Ovary (tissue), 10 donors: ENCODE measurements at places on chromosomes 11 and 22. TPM values are rescaled to one million over a fixed set of nuclear protein-coding genes. Genes with fewer than 3 reads are reported as not detected.

SMIM35 gene
- total RNA-seq: not detected

UPK2 gene
- total RNA-seq: not detected

TMPRSS5 gene
- total RNA-seq: 0.66 TPM

C1QTNF5 gene
- total RNA-seq: 20.1 TPM

DNA sequence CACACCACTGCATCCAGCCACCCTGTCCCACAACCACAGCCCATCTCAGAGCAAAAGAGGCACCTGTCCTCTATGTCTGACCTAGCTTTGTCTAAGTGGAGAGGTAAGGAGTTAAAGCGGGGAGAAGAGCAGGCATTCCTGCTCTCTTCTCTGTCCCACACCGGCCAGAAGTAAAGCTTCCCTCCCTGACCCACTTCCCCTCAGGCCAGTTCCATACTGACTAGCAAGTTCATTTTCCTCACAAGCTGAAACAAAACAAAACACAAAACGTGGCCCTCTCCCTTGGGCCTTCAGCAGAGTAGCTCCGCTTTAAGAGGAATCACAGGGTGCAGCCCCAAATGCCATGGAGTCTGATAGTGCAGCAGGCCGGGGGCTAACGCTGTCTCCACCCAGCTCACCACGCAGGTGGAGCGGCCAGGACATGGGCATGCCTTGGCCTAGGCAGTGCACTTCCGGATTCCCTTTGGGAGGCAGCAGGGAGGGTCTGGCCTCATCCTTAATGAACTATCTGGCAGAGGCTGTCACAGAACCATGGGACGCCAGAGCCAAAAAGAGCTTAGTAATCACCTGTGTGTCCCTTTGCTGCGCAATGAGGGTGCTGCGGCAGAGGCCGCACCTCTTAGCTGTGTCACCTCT, 34.0 kb downstream of the FLI1 start:
- H3K36me3 ChIP-seq: no peaks in the 10 kb centered on the region
- no peaks in the 10 kb centered on the region for H3K4me1 ChIP-seq
- no peaks in the 10 kb centered on the region for H3K27me3 ChIP-seq
- H3K4me3 ChIP-seq: no peak overlapping the region
- H3K27ac ChIP-seq: no peak overlapping the region
- no peak for DNase-seq

DNA sequence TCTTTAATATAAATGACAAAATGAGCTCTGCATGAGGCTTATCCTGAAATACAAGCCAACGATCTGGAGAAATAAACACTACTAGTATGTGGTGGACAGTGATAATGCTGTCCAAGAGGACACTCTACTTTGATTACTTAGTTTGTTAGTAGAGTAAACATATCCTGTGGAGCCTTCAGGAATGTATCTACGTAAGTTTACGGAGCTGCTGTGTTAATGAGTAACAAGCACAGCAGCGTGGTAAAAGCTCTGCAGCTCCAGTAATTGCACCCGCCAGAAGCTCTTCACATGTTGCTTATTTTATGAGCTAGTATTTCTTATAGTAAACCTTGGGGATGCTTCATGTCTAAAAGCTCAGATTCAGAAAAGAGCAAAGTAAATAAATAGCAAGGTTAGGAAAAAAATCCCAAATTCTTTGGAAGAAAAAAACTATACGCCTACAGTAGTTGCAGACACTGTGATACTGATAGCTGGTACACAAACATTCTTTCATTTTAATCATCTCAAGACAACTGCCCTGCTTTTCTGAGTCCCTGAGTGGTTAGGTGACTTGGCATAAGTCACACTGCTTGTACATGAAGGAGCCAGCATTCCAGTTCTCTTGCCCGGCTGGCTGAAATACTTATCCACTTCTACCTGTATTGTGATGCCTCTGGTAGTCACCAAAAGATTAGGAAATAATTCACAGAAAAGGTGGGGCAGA, 32.7 kb upstream of the CCDC34 start:
- H3K4me1 ChIP-seq: peaks cover 16% of the 10 kb centered on the region
- no peak overlapping the region for H3K4me3 ChIP-seq
- H3K27ac ChIP-seq: peak overlapping the region; percentile 57
- DNase-seq: no peak
- H3K36me3 ChIP-seq: no peaks in the 10 kb centered on the region
- no peaks in the 10 kb centered on the region for H3K27me3 ChIP-seq

DNA sequence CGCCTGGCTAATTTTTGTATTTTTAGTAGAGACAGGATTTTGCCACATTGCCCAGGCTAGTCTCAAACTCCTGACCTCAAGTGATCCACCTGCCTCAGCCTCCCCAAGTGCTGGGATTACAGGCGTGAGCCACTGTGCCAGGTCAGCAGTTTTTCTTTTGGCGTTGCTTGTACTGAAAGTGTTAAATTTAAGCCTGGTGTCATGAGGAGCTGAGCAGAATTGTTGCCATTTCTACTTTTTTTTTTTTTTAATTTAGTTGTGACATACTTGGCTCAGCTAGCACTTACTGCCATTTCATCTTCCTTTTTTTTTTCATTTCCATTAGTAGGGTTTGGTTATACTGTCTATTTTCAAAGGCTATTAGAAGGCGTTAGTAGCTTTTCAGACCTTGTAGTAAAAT, 10.7 kb downstream of the TAB1 start:
- no peak overlapping the region for H3K4me3 ChIP-seq
- H3K4me1 ChIP-seq: peaks cover 9% of the 10 kb centered on the region
- DNase-seq: no peak
- H3K27ac ChIP-seq: no peak overlapping the region

GRCh38 chr11:74870485-74870884, 78.4 kb downstream of the XRRA1 start:
- no peak overlapping the region for H3K4me3 ChIP-seq
- H3K27me3 ChIP-seq: no peaks in the 10 kb centered on the region
- H3K4me1 ChIP-seq: no peaks in the 10 kb centered on the region
- DNase-seq: no peak
